ENCODE measurements at places on chromosomes 5 and 9.
A peak's percentile ranks its signal among the peaks of the same experiment; 100 is the strongest.

GRCh38 chr5:54325610-54326311 lies 15.4 kb upstream of the ARL15 start:
- DNase-seq = no peak

GRCh38 chr5:141529873-141530272 lies 41.0 kb downstream of the PCDHGC5 start:
- no peak for DNase-seq

GRCh38 chr5:91007780-91008402 lies 375.2 kb downstream of the ARRDC3 start:
- DNase-seq = no peak

- no peak for DNase-seq
These were observed 49.0 kb downstream of the C5orf15 start for GRCh38 chr5:133919148-133920136.

DNA sequence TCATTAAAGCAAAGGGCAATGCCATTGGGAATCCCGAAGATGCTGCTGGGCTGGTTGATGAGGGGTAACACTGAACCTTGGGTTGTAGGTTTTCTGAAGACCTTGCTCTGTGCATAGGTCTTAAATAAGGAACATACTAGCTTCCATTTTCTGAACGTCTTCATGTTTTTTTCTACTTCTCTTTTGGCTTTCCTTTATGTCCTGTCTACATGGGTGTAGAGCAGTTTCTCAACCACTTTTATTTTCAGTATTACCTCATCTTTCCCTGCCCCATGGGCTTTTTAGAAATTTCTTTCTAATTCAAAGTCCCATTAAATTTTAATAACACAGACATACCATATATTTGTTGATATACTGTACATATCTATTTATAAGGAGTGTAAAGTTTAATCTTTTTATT lies at the start of gene IFNA14:
IFNA14 (minus strand) TSS at position 95 of the 400 bp plus-strand sequence; CDS start at position 25, 70 bp downstream.
- no peak for DNase-seq

- DNase-seq = no peak
These were observed 17.3 kb downstream of the ADGRD2 start for GRCh38 chr9:124467410-124468060.

DNA sequence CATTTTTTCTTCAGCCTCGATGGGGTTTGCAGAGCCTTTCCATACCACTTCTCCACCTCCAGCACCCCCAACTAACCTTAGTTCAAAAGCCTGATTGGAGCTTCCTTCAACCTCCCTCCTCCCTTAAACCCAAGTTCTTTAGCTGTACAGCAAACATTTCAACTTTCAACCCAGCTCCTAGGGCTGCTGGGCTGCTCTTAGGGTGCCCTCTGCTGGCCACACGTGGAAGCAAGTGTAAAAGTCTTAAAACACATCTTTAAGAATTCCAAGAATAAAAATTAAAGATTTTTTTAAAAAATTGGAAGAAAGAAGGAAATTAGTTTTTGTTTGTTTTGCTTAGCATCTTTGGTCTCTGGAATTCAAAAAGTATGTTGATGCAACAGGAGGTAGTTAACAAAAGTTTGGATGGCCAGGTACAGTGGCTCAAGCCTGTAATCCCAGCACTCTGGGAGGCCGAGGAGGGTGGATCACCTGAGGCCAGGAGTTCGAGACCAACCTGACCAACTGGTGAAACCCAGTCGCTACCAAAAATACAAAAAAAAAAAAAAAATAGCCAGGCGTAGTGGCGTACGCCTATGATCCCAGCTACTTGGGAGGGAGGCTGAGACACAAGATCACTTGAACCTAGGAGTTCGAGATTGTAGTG lies 15.5 kb upstream of the HSD17B3 start:
- DNase-seq = peak; percentile 67
